ENCODE measurements at places on chromosomes 12 and 14. TPM values are rescaled to one million over a fixed set of nuclear protein-coding genes. Genes with fewer than 3 reads are reported as not detected.

Gene PTHLH
- total RNA-seq: 9.6 TPM

Gene DHRS2
- total RNA-seq: not detected

Gene FAM186B
- not detected for total RNA-seq

Gene TAS2R9
- 0.66 TPM for total RNA-seq

Gene P2RX2
- 0.35 TPM for total RNA-seq

Gene DRAM1
- total RNA-seq: 8.6 TPM

Gene BEGAIN
- 0.47 TPM for total RNA-seq

Gene HAL
- total RNA-seq: 0.38 TPM

Gene GDF3
- total RNA-seq: not detected

Gene LRRK2
- total RNA-seq: 14.5 TPM

Gene RILPL2
- total RNA-seq: 2.5 TPM

Gene AQP6
- not detected for total RNA-seq

Gene LRP1-AS
- not detected for total RNA-seq

Gene RHOJ
- 1.0 TPM for total RNA-seq

Gene NKX2-8
- 4.5 TPM for total RNA-seq

Gene COX8C
- not detected for total RNA-seq

Gene PRH1
- 11.4 TPM for total RNA-seq

Gene TMPRSS12
- not detected for total RNA-seq

Gene KITLG
- total RNA-seq: 3.9 TPM

Gene RDH16
- 2.7 TPM for total RNA-seq

Gene STXBP6
- 1.2 TPM for total RNA-seq

Data from esophagus squamous epithelium (tissue), 5 donors.